Mammary epithelial cell (primary cell): ENCODE measurements at places on chromosomes 7 and 10.

GRCh38 chr10:86376403-86376802 lies 9.8 kb upstream of the GRID1 start:
- DNase-seq, result no peak

- DNase-seq, result peak; percentile 24
These were observed 151.5 kb downstream of the ANK3 start for GRCh38 chr10:60237977-60238758.

DNA sequence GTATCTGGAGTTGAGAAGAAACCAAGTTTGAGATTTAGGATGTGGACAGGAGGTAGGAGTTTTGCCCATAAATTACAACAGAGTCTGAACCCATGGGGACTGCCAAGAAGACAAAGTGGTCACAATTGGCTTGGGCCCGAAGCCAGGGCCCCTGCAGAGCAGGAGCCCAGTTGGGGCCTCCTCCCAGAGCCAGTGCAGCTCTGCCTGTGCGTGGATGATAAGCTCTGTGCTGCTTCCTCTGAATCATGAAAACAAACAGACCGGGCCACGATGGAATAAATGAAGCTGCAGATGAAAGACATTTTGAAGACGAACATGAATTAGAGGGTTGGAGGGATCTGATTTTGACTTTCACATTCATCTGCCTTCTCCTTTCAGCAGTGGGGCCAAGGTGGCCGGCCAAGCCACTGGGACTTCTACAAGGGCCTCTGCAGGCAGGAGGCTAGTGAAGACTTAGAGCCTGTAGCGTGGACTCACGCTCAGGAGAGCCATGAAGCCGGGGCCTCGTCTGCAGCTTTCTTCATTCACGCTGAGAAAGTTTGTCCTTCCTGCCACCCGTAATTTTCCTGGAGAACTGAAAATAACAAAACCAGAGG lies 156.8 kb upstream of the LYZL1 start:
- DNase-seq, result no peak

DNA sequence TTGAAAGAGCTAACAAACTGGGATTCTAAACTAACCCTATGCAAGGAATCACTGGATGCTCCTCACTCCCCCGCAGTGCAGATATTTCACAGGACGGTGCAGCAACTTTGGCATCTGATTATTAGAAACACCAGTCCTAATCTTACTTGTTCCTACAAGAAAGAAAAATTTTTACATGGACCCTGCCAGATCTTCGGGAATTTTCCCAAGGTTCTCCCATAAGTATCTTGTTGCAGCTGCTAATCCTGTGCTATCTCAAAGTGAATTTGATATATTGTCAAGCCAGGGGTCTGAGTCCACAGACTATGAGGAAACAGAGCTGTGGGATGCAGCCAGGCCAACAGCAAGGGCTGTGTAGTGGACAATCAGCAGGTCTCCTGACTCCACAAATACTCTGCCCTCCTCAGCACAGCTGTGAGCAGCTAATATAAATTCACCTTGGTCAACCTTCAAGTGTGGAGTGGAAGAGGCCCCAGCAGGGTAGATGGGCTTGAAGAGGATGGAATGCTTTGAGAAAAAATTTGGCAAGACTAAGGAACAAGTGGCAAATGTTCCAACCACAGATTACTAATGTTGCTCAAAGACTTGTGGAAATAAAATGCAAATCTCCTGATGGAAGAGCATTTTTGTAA lies 25.6 kb downstream of the VSTM4 start:
- DNase-seq, result no peak

GRCh38 chr10:126387041-126387921 lies 996 bp downstream of the ADAM12 start:
- DNase-seq, result peak; percentile 46

- DNase-seq, result peak; percentile 25
These were observed 34.4 kb upstream of the GRID1 start for GRCh38 chr10:86400705-86401587.

- no peak for DNase-seq
These were observed 74.1 kb downstream of the FOXP2 start for GRCh38 chr7:114488696-114489095.

- DNase-seq, result peak; percentile 90
These were observed at the start of gene UNC5B for GRCh38 chr10:71212318-71213126. TSS of gene UNC5B (plus strand) at chr10:71212570. CDS start at chr10:71212986, 416 bp downstream.

GRCh38 chr7:918441-919113 lies 35.9 kb downstream of the ADAP1 start:
- DNase-seq, result no peak

- no peak for DNase-seq
These were observed 710.1 kb upstream of the KCND2 start for GRCh38 chr7:119562839-119563238.

DNA sequence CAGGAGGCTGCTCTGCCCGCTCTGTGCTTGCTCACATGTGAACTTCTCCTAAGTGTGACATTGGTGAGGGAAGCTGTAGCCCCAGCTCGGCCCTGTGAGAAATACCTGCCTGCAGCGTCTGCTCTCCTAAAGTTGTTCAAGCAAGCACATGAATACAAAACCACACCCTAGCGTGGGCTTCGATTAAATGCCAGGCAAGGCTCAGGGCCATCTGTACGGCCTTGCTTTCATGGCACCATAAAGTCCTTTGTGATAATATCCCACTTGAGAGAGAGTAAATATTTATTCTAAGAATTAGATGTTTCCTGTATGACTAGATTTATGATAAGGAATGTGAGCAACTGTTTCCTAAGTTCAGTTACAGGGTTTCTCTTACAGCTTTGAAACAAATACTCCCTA lies 262.8 kb upstream of the KLF14 start:
- peak; percentile 85 for DNase-seq

GRCh38 chr7:135209225-135209834 lies 2.0 kb downstream of the WDR91 start:
- no peak for DNase-seq

- no peak for DNase-seq
These were observed 30.2 kb upstream of the NRCAM start for GRCh38 chr7:108486291-108486966.

DNA sequence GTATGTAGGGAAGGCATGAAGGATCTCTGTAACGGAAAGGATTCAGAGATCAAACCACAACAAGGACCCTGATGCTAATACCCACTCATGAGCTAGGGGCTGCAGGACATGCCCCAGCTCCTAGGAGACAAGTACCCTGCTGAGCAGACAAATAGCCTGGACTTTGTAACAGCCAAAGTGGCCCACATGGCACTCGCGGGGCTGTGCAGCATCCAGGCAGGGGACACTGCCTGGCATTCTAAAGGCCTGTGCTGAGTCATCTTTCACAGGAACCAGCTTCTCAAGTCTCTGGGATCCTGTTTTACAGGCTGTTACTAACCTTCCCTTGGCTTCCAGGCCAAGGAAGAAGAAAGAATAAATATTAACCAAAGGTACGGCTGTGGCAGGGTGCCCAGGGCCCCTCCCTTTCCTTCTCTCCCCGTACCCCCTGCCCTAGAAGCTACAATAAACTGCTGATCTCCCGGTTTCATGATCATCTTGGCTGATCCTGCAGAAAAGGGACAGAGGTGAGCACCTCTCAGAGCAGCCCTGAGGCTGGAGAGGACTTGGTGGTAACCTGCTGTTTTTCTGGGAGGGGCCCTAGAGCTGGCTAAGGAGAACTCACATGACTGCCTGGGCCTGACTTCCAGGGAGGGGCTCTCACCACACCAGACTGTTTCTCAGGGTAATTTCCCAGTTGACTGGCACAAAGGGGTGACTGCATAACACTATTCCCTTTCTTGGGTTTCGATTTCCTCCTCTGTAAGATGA lies 4.2 kb upstream of the RPEL1 start:
- DNase-seq, result peak; percentile 82

DNA sequence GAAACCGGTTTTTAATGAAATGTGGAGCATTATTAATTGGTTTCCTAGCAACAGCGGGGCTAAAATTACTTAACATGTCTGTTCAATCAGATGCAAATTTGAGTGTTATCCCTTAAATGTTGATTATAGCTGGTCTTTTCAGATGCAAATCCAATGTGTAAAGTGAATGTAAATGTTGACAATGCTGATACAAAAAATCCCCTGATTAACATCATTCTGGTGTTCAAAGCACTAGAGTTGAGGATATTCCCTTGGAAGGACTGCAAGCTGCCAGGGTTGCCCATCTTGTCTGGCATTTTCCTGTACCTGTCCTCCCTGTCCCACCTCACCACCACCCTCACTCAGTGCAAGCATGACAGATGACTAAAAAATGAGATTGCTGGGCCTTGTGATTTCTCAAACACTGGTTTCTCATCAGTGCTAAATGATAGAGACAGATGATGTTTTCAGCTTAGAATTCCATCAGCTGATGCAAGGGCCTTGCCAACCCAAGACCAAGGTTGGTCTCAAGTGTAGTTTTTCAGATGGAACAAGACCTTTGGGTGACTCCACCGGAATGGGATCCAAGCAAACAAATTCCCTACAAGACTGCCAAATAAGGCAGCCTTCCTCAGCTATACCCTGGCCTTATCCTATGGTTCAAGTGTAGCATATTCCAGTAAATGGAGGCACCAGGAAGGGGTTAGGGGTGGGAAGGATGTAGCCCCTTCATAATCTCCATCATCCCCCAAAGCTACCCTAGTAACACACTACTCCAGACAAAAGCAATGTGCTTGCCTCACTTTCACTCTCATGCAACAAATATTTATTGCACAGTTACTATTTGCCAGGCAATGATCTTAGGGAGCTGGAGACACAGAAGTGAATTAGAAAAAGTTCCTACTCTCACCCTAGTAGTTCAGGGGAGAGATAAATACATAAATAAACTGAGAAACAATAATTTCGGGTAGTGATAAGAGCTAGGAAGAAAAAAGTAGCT lies 54.9 kb downstream of the JAZF1 start:
- DNase-seq, result no peak

GRCh38 chr10:26725837-26726727 lies 28.6 kb downstream of the PDSS1 start:
- DNase-seq, result peak; percentile 29

GRCh38 chr7:33716581-33717477 lies 188.5 kb upstream of the BMPER start:
- DNase-seq, result peak; percentile 37

DNA sequence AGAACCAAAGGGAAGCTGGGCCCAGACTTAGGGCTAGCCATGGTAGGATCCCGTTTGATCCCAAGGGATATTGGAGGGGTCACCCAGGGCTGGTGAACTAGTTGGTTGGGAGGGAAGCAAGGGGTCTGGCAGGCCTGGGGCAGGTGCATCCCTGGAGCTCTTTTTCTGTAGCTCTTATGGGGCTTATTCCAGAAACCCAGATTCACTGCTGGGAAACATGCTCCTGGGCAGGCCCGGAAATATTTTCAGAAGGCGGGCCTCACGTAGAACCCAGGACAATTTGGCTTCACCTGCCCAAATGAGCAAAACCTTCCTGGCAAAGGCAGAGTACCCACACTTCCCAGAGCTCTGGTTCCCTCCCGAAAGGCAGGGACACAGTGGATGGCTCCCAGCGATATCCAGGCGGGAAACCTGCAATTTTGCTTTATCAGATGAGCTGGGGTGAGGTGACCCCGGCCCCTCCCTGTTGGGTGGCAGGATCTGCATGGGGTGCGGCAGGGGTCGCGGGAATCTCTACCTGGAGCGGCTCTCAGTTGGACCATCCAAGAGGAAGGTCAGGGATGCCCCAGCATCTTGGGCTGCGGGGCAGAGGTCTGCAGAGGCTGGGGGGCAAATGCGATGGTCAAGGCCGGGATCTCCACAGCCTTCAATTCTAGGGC lies 533.9 kb downstream of the TCERG1L start:
- DNase-seq, result no peak

DNA sequence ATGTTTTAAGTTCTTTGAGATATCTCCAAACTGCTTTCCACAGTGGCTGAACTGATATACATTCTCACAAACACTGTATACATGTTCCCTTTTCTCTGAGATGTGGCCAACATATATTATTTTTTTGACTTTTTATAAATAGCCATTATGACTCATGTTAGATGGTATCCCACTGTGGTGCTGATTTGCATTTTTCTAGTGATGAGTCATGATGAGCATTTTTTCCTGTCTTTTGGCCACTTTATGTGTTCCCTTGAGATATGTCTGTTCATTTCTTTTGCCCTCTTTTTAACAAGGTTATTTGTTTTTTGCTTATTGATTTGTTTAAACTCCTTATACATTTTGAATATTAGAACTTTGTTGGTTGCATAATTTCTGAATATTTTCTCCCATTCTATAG lies 1055.1 kb downstream of the NXPH1 start:
- peak; percentile 21 for DNase-seq

- DNase-seq, result no peak
These were observed 82.9 kb downstream of the VIPR2 start for GRCh38 chr7:159061674-159062212.

- DNase-seq, result no peak
These were observed 2.2 kb downstream of the CRTAC1 start for GRCh38 chr10:98028168-98028770.

DNA sequence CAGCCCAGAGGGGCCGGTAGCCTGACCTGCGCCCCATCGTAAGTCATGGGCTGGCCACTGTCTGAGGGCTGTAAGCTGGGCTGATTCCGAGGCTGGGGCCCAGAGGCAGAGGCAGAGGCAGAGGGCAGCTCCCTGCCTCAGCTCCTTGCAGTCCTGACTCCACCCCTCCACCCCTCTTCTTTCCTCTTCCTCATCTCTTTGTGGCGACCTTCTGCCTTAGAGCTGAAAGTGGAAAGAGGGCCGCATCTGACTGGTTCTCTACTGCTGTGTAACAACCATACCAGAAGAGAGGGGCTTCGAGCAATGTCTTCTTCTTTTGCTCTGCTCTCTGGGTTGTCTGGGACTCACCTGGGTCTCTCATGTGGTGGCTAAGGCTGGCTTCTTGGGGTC lies 179.1 kb downstream of the RPS24 start:
- no peak for DNase-seq

DNA sequence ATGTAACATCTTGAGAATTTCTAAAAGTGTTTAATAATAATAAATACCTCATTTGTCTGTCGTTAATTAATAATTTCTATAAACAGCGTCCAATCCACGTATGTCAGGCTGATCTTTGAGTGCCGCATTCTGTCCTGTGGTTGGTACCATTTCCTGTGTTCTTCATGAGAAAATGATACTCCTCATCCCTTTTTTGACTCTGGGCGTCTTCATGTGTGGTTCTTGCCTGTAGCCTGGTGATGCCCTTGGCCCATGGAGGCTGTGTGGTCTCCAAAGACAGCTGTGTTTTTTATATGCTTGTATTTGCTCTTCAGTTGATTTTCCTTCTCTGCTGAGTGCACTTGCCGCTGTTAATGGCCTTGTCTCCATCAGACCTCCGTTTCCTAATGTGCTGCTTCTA lies 31.5 kb downstream of the GLRX3 start:
- DNase-seq, result no peak

DNA sequence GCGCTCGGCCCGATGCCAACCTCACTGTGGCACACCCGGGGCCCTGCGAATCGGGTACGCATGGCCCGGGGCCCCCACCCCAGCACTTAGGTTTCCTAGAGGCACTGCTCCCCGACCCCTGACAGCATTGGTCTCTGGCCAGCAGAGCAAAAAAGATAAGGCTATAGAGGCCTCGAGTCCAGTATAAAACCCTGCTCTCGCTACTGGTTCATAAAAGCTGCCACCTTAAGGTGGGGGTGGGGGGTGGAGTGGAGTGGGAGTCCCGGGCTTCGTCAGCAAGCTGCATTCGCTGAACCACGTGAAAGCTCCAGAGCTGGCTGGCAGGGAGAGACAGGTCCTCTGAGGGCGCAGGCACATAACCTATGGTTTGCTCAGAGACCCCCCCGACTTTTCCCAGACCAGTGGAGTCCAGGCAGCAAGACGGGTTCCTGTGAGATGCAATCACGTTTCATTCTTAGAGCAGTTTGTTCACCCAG lies 1.3 kb downstream of the KAZALD1 start:
- no peak for DNase-seq
